GM23338 (cell line): ENCODE measurements at places on chromosomes 5 and 9. TPM values are rescaled to one million over a fixed set of nuclear protein-coding genes. Genes with fewer than 3 reads are reported as not detected.

DNA sequence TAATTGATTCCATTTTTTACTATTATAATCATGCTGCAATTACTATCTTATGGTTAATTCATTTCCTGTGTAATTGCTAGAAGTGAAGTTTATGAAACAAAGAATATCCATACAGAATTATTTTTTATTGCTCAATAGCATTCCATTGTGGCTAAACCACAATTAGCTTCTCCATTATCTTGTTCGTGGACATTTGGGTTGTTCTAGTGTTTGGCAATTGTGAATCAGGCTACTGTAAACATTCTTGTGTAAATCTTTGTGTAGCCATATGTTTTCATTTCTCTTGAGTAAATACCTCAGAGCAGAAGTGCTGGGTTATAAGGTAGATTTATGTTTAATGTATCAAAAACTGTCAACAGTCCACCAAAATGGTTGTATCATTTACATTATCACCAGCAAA lies 341.1 kb downstream of the MAT2B start:
- H3K27me3 ChIP-seq: no peaks in the 10 kb centered on the region
- H3K4me1 ChIP-seq: no peaks in the 10 kb centered on the region
- H3K4me3 ChIP-seq: no peak overlapping the region
- DNase-seq: no peak
- no peak overlapping the region for H3K27ac ChIP-seq

DNA sequence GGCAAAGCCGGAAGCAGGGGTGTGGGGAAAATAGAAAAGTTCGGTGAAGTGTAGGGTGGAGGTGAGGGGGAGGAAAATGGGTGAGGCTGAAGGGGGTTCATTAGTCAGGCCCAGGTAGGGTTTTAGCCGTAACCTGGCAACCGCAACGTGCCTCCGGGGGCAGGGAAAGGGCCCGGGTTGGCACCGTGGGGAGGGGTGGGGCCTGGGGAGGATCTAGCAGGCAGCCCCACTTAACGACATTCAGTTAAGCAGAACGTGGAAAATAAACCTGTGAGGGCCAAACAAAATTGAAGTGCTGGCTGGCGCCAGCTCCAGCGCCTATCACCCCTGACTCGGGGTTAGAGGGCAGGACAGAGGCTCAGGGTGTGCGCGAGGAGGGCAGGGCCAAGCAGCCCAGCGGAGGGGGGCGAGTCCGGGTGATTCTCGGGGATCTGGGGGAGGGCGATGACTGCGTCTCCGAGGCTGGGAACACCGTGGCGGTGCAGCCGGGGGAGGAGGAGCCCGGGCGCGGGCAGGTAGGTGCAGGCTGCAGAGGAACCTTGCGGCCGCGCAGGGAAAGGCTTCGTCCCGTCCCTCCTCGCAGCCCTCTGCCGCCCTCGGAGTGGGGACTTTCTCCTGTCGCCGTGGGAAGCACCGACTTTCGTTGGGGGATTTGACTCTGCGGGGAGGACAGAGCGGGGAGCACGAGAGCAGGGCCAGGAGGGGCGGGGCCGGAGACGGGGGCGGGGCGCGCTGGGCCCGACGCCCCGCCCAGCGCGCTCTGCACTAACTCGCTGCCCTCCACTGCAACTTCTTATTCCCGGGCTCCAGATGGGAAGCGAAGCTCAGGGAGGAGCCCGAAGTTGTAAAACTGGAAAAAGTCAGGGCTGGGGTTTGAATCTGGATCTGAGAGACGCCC lies 5.1 kb downstream of the RGS14 start:
- peak overlapping the region; percentile 71 for H3K4me3 ChIP-seq
- no peak overlapping the region for H3K27ac ChIP-seq
- peak; percentile 87 for DNase-seq
- no peaks in the 10 kb centered on the region for H3K36me3 ChIP-seq

- H3K27me3 ChIP-seq: no peaks in the 10 kb centered on the region
- H3K27ac ChIP-seq: no peak overlapping the region
- no peak for DNase-seq
These were observed 72.0 kb downstream of the ANKRD33B start for GRCh38 chr5:10635867-10636350.

DNA sequence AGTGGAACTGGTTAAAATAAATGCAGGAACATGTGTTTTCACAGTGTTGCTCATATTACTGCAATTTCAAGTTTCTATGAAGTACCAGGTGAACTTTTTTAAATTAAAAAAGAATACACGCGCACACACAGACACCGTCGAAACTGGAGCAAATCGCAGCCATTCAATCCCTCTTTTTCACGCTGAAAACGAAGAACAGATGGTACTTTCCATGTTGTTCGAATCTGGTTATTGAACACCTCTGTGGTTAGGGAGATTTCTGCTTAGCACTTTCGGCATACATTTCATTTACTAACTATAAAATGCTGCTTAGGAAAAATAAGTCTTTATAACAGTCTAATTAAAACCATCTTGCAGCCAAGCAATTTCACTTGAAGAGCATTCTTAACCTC lies 6.8 kb downstream of the ZNF608 start:
- H3K4me3 ChIP-seq: peak overlapping the region; percentile 12
- DNase-seq: no peak
- H3K27ac ChIP-seq: no peak overlapping the region
- H3K4me1 ChIP-seq: peaks cover 86% of the 10 kb centered on the region
- no peaks in the 10 kb centered on the region; the same call in 1 of the 2 replicates for H3K27me3 ChIP-seq
- H3K36me3 ChIP-seq: no peaks in the 10 kb centered on the region

GRCh38 chr5:41834506-41834905 lies 35.7 kb downstream of the OXCT1 start:
- H3K4me3 ChIP-seq: no peak overlapping the region
- H3K36me3 ChIP-seq: no peaks in the 10 kb centered on the region; the same call in 1 of the 2 replicates
- no peaks in the 10 kb centered on the region for H3K27me3 ChIP-seq
- DNase-seq: no peak

DNA sequence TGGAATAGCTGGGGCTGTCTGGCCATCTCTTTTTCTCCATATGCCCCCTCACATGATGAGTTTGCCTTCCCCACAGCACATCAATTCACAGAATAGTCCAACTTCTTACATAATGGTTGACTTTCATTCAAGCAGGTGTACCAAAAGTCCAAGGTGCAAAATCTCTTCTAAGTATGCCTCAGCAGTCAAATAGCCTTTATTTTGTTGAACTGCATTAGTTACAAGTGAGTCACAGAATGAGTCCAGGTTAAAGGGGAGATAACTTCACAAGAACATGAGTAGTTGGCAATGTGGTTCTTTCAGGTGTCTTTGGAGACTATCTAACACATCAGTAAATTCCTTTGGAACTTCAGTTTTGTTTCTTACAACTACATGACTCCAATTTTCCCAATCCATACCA lies 672.5 kb downstream of the PRELID2 start:
- DNase-seq: no peak
- H3K4me3 ChIP-seq: no peak overlapping the region
- no peaks in the 10 kb centered on the region for H3K36me3 ChIP-seq
- peaks cover 22% of the 10 kb centered on the region for H3K4me1 ChIP-seq
- no peak overlapping the region for H3K27ac ChIP-seq

- no peaks in the 10 kb centered on the region for H3K4me1 ChIP-seq
- no peaks in the 10 kb centered on the region for H3K36me3 ChIP-seq
- H3K27ac ChIP-seq: no peak overlapping the region
- no peak overlapping the region for H3K4me3 ChIP-seq
These were observed 25.7 kb upstream of the INSYN2B start for GRCh38 chr5:170006021-170006420.

GRCh38 chr9:15725953-15726352 lies 173.1 kb downstream of the CCDC171 start:
- no peak for DNase-seq
- H3K4me3 ChIP-seq: no peak overlapping the region
- H3K27me3 ChIP-seq: no peaks in the 10 kb centered on the region
- no peaks in the 10 kb centered on the region for H3K36me3 ChIP-seq

- no peaks in the 10 kb centered on the region for H3K36me3 ChIP-seq
- H3K4me1 ChIP-seq: peaks cover 27% of the 10 kb centered on the region
- DNase-seq: peak; percentile 97
- no peak overlapping the region for H3K27ac ChIP-seq
These were observed 3.2 kb downstream of the PIP5KL1 start for GRCh38 chr9:127927201-127927987.

DNA sequence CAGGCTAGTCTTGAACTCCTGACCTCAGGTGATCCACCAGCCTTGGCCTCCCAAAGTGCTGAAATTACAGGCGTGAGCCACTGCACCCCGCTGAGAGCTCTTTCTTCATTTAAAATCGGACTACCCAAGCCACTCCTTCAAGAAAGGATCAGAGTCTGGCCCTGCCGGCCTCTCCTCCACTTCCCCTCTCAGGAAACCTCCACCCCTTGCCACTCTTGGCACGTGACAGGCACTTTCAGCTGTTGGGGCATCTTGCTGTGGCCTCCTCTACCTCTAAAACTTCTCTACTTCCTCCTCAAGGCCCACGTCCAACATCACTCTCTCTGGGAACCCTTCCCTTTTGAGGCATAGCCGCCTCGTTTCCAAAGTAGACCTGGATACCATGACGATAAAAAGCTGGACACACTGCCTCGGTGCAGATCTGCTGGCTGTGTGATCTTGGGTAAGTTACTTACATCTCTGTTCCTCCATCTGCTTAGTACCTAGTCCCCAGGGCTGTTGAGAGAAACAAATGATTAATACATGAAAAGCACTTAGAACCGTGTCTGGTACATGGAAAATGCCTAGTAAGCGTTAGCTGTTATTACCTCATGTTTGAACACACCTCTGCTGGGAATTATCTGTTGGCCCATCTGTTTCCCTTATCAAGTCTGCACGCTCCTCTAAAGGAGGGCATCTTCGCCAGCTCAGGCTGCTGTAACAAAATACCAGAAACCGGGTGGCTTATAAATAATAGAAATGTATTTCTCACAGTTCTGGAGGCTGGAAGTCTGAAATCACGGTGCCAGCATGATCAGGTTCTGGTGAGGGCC lies 55.3 kb downstream of the SMIM23 start:
- DNase-seq: no peak
- H3K4me1 ChIP-seq: no peaks in the 10 kb centered on the region; the same call in 1 of the 2 replicates
- no peak overlapping the region for H3K4me3 ChIP-seq
- no peaks in the 10 kb centered on the region; the same call in 1 of the 2 replicates for H3K36me3 ChIP-seq
- no peaks in the 10 kb centered on the region for H3K27me3 ChIP-seq

GRCh38 chr5:40485021-40485998 lies 194.4 kb upstream of the PTGER4 start:
- H3K4me3 ChIP-seq: no peak overlapping the region
- H3K27me3 ChIP-seq: no peaks in the 10 kb centered on the region
- H3K4me1 ChIP-seq: no peaks in the 10 kb centered on the region

DNA sequence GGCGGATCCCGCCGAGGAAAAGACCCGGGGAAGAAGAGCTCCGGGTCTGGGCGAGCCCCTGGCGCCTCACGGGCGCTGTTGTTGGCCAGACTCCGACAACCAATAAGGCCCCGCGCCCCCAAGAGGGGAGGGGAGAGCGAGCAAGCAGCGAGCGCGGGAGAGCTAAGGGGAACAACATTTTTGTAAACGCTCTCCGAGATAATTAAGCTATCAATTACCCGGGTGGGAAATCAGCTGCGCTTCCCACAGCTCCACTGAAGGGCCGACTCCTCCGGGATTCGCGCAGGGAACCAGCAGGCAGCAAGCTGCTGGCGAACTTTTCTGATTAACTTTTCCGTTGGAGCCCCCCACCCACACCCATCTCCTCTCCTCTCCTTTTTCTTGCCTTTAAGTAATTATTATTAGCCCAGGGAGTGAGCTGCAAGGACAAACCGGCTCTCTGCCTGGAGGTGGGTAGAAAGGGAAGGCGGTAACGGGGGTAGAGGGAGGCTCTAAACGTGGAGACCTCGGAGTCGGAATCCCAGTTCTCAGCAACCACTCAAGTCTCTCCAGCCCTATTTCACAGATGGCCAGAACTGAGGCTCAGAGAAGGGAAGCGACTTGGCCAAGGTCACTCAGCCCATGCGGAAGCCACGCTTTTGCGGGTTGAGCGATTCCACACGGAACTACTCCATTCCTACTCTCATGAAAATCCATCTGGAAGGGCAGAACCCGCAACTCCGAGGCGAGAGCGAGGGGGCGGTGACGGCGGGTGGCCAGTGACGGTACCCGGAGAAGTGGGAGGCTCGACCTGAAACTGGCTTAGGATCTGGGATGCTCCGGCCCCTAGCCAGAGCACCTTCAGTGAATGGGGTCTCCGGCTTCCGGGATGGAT lies 1.3 kb downstream of the ASTN2 start:
- no peak overlapping the region for H3K27ac ChIP-seq
- H3K36me3 ChIP-seq: no peaks in the 10 kb centered on the region
- H3K27me3 ChIP-seq: peaks cover 60% of the 10 kb centered on the region
- DNase-seq: peak; percentile 82

The GRAMD2B gene
- 9.7 and 10.7 TPM in 2 replicates for polyA plus RNA-seq

The ERGIC1 gene
- polyA plus RNA-seq: 21.2 and 25.2 TPM in 2 replicates

The SLC36A3 gene
- not detected in 2 replicates for polyA plus RNA-seq

The MORN5 gene
- not detected in 2 replicates for polyA plus RNA-seq
